Activated naive CD4-positive, alpha-beta T cell treated with Interleukin-2 at 50 U/mL for 16 hours (primary cell): ENCODE measurements at places on chromosomes 3 and 15.
A peak's percentile ranks its signal among the peaks of the same experiment; 100 is the strongest.

DNA sequence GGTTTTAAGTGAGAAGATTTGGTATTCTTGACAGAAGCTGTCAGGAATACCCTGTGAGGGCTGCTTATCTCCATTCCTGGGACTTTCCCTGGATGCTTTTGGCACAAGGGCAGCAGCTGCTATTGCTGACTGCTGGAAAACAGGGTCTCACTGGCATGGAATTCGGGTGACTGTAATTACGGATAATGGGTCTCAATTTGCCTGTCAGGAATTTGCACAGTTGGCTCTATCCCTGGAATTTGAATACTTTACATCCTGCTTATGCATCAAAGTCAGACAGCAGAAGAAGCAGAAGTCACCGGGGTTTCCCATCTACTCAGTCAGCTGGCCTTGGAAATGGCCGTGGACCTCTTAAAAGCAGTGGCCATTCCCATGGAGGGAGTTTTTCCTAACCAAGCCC is 25.9 kb upstream of the AKAP13 start:
- DNase-seq = no peak

GRCh38 chr3:13025090-13025489 is 48.1 kb downstream of the IQSEC1 start:
- no peak for DNase-seq

GRCh38 chr15:85414495-85414894 is 34.1 kb downstream of the AKAP13 start:
- DNase-seq = no peak

GRCh38 chr3:13012221-13012691 is 61.0 kb downstream of the IQSEC1 start:
- peak; percentile 64 for DNase-seq

- no peak for DNase-seq
Measured at GRCh38 chr3:28935146-28935545, 345.7 kb upstream of the RBMS3 start.

DNA sequence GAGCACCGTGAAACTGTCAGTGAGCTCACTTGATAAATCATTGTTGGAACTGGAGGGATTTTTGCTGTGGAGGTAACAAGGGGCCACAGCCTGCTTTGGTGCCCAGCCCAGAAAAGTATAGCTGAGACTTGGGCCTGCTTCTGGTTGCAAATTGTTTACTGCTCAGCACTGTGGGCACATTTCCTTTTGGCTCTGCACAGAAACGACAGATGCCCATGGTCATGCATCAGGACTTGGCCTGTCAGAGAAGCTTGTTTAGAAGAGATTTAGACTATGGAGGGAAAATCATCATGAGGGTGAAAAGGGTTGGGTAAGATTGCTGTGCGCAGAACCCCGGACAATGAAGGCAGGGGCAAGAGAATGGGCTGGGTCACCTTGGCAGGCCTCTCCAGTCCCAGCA is 286.1 kb upstream of the CTNNB1 start:
- DNase-seq = no peak

- DNase-seq = no peak
Measured at GRCh38 chr3:47024932-47025331, 45.5 kb downstream of the NBEAL2 start.

DNA sequence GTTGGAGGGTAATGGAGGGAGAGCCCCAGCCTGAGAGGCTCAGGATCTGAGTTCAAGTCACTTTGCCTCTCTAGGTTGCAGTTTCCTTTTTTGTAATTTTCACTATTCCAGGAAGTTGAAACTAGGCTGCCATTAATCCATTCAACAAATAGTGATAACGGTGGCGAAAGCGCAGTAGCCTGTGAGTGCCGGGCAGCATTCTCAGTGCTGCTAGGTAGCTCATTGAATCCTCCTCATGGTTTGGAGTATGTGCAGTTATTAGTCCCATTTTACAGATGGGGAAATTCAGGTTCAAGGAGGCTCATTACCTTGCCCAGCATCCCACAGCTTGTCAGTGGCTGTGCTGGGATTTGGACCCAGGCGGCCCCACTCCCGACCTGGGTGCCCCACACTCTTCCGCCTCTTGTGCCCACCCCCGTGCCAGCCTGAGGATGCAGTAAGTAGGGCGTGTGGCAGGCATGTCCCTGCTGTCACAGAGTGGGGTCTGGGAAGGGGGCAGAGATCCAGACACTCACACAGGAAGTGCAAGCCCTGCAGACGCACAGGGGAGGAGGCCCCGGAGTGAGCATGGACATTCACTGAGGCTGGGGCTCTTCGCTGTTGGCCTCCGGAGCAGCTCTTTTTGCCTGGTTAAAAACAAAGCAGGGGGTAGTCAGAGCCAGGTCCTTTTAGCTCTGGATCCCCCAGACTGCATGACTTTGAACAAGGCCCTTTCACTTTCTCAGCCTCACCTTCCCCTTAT is 58.8 kb downstream of the SLC6A6 start:
- DNase-seq = no peak
